ENCODE measurements at places on chromosomes 11 and 22.

DNA sequence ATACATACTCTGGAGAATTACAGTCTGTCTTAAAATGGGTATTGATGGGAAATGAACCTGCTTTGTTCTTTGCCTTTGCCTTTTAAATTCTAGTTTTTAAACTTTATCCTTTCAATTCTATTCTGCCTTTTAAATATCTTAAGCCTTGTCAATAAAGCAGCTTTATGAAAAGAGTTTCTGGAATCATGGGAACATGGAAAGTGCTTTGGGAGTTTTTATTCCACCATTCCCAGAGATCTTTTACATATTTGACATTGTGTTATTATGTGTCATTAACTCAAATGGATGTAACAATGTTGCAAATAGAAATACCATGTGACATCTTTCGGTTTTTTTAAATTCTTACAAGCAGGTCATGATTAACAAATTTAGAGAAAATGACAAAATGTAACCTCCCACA lies 555.7 kb upstream of the ANO3 start:
- no peak for DNase-seq

DNA sequence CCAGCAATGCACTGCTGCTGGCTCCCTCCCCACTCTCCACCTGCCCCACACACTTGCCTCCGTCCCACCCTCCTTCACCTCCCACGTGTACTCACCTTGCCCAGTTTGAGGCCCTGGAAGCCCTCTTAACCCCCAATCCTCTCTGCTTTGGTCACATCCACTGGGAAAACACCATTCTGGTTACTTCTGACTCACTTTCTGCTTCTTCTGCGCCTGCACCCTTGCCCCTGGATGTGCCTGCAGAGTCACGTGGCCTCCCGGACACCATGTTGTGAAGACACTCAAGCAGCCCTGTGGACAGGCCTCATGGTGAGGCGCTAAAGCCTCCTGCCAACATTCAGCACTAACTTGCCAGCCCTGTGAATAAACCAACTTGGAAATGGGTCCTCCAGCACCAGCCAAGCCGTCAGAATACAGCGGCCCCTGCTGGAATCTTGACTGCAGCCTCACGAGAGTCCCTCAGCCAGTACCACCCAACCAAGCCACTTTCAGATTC lies 2.6 kb upstream of the NAALADL1 start:
- no peak for DNase-seq

DNA sequence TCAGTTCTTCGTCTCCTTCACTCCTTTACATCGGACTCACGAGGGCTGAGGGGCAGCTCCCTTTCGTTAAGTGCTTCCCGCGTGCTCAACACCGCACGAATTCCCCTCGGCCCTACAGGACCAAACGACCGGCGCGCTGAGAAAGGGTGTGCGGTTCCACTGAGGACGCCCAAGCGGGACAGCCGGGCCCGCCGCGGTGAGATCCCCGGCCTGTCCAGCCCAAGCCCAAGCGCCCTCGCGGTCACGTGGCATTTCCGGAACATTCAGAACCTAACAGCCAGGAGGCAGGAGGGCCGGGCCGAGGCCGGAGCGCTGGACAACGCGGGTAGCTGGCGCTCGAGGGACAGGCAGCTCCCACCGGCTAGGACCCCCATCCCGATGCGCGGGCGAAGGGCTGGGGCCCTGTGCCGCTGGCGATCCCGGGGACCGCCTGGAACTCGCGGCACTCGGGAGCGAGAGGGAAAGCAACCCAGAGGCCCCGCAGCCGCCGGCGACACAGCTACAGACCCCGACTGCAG lies 737 bp upstream of the STIP1 start:
- peak; percentile 88 for DNase-seq

- DNase-seq: no peak
Observed at GRCh38 chr11:92830377-92831155, 138.9 kb upstream of the MTNR1B start.

DNA sequence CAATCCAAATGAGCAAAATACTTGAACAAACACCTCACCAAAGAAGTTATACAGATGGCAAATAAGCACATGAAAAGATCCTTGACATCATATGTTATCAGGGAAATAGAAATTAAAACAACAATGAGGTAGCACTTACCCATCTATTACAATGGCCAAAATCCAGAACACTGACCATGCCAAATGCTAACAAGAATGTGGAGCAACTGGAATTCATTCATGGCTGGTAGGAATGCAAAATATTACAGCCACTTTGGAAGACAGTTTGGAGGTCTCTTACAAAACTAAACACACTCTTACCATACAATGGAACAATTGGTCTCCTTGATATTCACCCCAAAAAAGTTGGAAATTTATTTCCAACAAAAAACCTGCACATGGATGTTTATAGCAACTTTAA lies 19.1 kb upstream of the FAM181B start:
- no peak for DNase-seq

GRCh38 chr11:34840736-34841386 lies 75.3 kb downstream of the APIP start:
- no peak for DNase-seq

GRCh38 chr11:19766206-19766605 lies 53.6 kb downstream of the NAV2 start:
- no peak for DNase-seq

- DNase-seq: peak; percentile 58
Observed at GRCh38 chr22:42270176-42270509, 310 bp downstream of the TCF20 start.

DNA sequence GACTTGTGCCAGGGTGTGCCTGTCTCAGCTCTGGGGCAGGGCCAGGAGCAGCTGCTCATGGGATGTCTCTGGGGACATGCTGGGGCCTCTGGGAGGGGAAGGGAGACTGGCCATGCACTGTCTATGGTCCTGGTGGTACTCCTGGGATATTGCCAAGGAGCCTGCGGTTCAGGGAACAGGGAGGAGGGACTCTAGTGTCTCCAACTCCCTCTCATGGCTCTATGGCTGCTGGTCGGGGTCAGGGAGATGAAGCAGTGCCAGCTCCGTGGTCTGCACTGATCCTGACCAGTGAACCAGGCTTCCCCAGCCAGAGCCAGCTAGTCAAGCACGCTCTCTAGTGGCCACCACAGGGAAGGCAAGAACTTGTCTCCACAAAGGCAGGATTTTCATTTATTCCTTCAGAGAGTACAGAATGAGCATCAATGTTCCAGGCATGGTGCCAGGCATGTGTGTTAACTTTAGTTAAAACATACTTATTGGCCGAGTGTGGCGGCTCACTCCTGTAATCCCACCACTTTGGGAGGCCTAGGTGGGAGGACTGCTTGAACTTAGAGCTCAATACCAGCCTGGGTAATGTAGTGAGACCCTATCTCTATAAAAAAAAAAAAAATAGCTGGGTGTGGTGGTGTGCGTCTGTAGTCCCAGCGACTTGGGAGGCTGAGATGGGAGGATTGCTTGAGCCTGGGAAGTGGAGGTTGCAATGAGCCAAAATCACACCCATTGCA lies 2.5 kb upstream of the BEST1 start:
- DNase-seq: peak; percentile 84

DNA sequence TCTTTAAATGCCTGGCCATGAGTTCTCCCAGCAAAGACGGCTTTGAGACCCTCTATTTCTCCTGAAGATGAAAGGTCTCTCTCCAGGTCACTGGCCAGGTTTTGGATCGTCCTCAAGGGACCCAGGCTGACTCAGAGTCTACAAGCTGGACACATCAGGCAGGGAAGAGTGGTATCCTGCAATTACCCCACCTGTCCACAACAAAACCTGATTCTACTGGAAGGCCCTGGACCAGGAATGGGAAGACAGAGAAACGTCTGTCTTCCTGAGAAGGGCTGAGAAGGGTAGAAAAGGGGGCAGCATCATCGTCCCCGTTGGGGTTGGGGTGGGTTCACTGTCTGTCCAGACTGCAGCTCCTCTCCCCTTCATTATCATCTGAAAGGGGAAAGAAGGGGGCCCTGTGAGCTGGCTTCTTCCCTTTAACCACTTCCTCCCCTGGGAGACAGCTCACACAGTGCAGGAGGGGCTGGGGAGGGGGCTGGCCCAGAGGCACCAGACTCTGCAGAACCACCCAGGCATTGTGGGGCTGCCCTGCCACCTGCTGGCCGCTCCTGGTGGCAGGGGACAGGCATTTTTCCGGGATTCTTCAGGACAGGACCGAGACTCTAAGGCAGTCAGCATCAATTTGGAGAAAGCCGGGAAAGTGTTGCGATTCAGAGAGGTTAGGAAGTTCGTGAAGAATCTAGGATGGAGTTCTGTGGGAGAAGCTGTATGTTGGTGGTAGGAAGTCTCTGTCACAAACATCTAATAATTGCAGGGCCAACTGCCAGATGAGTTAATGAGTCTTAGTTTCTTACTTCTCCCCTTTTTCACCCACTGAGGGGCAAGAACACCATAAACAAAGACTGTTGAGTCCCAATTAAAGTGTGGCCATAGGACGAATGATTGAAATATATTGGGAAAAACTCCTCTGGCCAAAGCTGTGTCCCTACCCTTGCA lies 57.6 kb downstream of the SYN3 start:
- DNase-seq: peak; percentile 58

- DNase-seq: no peak
Observed at GRCh38 chr11:86797133-86797532, 3.2 kb upstream of the PRSS23 start.

- DNase-seq: no peak
Observed at GRCh38 chr22:28608546-28608945, 71.1 kb downstream of the TTC28 start.

- DNase-seq: no peak
Observed at GRCh38 chr11:58582437-58582836, 3.6 kb downstream of the ZFP91 start.

DNA sequence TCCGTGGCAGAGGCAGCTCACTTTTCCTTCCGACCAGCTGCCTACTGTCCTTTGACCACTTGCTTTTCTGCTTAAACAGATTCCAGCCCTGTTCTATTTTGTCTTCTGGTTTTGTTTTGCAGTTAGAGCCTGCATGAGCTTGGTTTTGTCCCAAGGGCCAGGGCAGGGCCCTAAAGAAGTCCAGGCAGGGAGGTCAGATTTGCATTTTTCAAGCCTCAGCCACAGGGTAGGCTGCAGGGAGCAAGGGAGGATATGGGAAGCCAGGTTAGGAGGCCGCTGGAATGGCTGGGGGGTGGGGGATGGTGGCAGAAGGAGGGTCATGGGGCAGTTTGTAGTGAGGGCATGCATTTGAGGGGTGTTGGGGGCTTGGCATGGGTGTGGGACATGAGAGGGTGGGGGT lies 23.1 kb downstream of the FADD start:
- DNase-seq: no peak

GRCh38 chr22:46436595-46437175 lies 100.7 kb downstream of the CELSR1 start:
- no peak for DNase-seq

DNA sequence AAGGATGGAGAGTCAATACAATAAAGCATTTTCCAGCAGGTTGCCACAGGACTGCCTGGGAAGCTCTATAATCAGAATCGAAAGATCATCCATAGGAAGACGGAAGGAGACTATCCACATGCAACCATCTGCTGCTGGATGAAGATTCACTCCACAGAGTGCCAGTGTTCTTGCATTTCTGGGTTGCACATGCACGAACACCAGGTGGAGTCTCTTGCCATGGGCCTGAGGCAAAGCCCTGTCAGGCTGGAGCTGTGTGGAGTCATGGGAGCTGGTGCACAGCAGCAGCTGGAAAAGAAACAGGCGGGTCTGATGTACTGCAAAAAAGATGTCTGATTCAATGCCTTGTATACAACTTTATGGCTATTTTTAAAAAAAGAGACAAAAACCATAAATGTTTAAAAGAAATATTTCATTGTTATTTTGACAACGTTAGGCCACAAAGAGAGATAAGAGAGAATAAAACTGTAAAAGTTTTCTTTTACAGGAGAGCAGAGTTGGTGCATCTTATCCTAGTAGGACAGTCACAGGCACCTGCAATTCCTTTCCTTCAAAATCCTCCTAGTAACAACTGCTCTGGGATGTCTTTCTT lies 12.9 kb upstream of the FAT3 start:
- no peak for DNase-seq

DNA sequence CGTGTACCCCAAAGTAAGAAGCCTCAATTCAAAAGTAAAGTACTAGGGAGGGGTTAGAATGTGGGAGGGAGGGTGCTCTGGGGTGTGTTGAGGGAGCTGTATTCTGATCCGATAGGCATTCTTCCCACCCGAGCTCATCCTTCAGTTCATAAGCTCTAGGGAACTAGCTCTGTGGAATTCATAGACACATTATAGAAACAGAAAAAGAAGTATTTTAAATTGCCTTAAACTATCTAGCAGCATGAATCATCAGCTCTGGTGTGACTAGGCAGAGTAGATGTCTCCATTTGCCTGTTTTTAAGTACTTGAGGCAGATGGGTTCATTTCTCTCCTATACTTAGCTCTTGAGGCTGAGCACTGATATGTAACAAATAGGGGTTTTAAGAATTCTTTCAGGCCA lies 7.3 kb upstream of the SGSM3 start:
- no peak for DNase-seq

Measured in left lobe of liver (tissue), 2 donors.